ENCODE measurements at places on chromosomes 11 and 22.
A peak's percentile ranks its signal among the peaks of the same experiment; 100 is the strongest.

DNA sequence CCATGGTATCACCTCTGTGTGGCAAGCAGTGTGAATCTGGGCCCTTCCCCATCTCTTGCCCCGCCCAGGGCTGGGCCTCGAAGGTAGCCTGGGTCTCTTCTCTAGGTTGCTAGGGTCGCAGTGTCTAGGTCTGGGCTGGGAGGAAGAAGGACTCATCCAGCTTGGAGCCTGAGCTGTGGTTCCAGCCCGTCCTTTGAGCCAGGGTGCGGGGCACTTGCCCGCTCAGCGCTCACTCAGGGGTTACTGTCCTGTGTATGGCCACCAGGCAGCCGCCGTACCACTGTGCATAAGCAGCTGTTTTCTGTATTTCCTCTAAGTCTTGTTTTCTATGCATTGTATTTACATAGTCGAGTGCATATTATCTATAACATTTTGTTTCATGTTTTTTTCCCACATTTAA lies 160.9 kb downstream of the TBC1D22A start:
- DNase-seq, result no peak

DNA sequence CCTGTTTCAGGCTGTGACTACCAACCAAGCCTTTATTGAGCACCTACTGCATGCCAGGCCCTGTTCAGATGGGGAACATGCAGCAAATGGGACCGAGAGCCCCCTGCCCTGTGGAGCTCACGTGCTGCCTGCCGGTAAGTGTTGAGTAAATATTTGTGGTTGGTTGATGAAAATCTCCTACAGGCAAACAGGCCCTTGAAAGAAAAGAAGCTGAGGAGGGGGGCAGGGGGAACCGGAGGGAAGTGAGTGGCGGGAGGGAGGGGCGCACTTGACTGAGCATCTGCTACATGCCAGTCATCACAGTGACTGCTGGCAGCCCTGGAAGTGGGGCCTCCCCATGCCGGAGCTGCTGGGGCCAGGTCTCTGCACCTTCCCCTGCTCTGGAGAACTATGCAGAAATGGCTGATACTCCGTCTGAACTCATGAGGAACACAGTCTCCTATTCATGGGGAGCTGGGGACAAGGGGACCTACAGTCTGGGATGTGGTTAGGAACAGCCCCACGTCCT lies 34.2 kb downstream of the MACROD1 start:
- DNase-seq, result no peak

GRCh38 chr11:19615341-19616183 lies 97.1 kb upstream of the NAV2 start:
- DNase-seq, result no peak

- DNase-seq, result no peak
Measured at GRCh38 chr11:12176410-12176809, 66.0 kb downstream of the MICAL2 start.

- no peak for DNase-seq
Measured at GRCh38 chr11:85791409-85791990, 19.4 kb downstream of the SYTL2 start.

DNA sequence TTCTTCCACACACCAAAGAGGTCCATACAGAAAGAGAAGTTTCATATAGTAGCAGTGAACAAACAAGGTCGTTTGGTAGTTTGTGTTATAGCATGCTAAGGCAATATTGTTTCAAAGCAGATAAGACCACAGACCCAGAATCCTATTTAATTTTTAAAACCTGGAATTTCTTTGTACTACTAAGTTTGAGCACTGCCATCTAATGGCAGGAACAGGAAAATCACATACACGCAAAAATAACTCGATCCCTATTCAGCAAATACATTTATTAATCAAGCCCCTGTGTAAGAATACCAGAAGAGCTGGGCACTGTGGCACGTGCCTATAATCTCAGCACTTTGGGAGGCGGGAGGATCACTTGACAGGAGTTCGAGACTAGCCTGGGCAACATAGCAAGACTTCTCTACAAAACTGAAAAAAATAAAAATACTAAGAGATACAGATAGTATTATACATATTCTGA lies 2.9 kb upstream of the BTBD10 start:
- DNase-seq, result peak; percentile 35

DNA sequence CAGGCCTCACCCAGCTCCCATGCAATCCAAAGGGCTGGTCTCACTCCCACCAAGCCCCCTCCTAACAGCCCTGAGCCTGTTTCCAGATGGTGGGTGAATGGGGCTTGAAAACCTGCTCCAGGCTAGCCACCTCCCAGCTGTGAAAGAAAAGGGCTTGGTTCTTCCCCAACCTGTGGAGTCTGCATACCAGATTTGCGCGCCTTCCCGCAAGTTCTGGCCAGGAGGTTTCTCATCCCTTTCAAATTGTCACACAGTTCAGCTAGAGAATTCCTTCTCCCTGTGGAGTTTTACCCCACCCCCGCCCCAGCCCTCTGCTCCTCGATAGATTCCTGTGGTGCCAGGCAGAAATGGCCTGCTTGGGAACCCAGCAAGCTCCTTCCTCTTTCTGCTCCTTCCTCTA lies 734.6 kb upstream of the FAT3 start:
- no peak for DNase-seq

GRCh38 chr11:69746752-69747742 lies 28.1 kb downstream of the FGF4 start:
- DNase-seq, result no peak

- no peak for DNase-seq
Measured at GRCh38 chr11:44559207-44559939, 6.1 kb upstream of the CD82 start.

DNA sequence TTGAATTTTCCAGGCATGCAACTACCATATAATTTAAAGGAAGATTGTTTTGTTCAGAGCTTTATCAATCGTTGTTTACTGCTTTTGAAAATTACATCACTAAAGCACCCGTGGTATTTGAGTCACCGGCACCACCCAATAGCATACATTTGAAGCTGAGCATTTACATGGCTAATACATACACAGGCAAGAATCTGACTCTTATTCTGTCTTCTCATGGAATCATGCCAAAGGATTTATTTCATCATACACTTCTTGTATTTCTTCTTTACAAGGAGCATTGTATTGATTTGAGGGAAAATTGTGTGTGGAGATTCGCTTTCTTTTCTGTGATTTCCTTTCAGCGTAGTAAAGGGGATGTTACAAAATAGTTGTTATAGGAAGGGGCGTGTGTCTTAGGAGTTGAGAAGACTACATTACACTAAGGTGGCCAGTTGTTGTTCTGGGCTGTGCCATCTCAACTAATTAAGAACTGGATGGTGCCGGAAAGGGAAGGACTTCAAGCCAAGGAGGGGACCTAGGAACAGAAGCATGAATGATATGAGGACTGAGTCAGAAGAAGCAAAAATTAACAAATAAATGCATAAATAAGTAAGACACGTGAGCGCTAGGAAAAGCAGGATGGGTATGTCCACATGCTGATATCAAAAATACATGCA lies 12.9 kb upstream of the CD3E start:
- DNase-seq, result no peak

GRCh38 chr11:131909426-131910177 lies 539.2 kb downstream of the NTM start:
- no peak for DNase-seq

DNA sequence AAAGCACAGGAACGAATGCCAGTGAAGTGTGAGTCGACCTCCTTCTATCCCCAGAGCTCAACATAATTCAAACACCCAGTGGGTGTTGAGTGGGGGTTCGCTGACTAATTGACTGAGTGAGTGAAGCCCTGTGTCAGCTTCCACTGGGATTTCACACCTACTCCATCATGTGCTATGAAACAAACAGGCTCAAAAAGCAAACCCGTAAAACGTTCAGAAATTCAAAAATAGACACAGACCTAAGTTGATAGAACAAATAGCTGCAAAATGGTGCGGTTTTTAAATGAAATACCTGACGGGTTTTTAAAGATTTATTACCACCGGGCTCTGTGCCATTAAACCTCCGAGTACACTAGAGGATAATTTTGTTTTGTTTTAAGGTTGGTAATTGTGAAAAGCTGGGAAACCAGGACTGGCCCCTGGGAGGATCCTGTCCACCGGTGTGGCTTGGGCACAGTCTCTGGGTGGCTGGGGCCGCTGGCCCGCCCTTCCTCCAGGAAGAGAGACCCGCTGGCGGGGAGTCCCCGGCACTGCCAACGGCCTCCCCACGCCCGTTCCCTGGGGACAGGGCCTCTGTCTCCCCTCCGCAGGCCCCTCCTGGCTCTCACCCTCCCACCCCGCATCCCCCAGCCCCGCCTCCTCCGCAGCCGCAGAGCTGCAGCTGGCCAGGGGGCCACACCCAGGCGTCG lies 13.6 kb downstream of the KCNJ5 start:
- no peak for DNase-seq

- DNase-seq, result no peak
Measured at GRCh38 chr22:20577549-20577975, 70.2 kb downstream of the MED15 start.

- DNase-seq, result no peak
Measured at GRCh38 chr11:69127081-69127850, 28.5 kb upstream of the SMIM38 start.

Data from brain microvascular endothelial cell (primary cell).